ENCODE measurements at places on chromosomes 11 and 22.

DNA sequence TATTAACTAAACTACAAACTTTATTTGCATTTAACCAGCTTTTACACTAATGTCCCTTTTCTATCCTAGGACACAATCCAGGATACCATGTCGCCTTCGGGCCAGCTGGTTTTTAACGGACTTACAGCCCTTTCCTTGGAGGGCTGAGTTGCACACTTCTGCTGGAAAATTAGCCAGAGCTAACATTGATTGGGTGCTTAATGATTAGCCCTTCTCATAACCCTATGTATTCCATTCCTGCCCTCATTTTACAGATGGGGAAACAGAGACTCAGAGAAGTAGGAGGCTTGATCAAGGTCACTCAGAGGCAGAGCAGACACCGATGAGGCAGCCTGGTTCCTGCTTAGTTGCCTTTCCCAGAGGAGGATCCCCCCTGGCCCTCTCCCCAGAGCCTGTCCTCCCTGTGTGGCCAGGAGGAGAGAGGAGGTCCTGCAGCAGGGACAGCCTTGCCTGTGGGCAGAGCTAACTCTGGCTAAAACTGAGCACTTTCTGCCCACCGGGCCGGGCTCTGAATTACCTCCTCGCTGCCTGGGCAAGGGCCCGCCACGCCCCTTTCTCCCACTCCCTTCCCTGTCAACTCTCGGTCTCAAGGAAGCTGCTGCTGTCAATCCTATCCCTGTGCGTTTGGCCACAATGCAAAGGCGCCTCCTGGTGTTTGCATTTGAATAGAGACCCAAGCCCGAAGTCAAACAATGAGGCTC, 59.6 kb upstream of the PAX6 start:
- DNase-seq, result peak; percentile 68

GRCh38 chr11:131534611-131535010, 164.2 kb downstream of the NTM start:
- no peak for DNase-seq

GRCh38 chr11:120747850-120748814, 236.6 kb downstream of the GRIK4 start:
- DNase-seq, result no peak

DNA sequence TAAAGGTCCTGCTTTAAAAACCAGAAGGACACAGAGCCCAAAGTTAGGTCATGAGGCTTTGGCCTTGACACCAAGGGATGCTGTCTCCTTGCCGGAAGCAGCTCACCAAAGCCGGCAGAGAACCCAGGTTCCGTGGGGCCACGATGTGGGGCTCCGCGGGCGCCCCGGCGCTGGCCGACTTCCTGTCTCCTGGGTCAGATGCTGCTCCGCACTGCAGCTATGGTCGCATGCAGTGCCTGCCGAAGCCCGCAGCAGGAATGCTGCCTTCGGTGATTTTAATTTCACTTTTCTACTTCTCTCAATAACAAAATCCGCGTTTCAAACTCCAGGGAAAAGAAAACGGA, 454 bp upstream of the OTUB1 start:
- no peak for DNase-seq

DNA sequence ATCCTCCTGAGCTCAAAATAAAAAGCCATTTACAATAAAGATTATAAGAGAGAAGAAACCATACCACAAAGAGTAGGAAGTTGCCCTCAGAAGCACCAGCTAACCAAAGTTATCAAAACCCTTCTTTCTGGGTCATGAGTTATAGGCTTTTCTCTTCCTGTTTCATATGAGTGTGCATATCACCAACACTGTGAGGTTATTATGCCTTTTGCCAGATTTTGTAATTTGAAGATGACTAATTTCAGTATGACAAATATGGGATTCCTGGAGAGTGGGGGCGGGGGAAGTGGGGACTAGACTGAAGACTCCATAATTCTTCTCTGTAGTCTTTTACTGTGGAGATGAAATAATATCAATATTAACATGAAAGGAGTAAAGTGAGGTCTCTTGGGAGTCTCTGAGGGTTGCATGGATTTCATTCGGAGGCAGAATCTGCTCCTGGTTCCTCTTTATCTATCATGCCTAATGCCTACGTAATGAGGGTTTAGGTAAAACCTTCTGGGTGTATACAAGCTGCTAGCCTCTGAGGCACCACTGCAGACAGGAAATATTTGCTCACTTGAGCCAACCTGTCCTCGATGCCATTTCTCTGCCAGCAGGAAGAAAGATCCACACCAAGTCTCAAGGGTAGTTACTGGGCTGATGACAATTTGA, 2.1 kb downstream of the LPXN start:
- DNase-seq, result no peak

- no peak for DNase-seq
Observed at GRCh38 chr22:35632935-35633334, 15.3 kb upstream of the APOL6 start.

DNA sequence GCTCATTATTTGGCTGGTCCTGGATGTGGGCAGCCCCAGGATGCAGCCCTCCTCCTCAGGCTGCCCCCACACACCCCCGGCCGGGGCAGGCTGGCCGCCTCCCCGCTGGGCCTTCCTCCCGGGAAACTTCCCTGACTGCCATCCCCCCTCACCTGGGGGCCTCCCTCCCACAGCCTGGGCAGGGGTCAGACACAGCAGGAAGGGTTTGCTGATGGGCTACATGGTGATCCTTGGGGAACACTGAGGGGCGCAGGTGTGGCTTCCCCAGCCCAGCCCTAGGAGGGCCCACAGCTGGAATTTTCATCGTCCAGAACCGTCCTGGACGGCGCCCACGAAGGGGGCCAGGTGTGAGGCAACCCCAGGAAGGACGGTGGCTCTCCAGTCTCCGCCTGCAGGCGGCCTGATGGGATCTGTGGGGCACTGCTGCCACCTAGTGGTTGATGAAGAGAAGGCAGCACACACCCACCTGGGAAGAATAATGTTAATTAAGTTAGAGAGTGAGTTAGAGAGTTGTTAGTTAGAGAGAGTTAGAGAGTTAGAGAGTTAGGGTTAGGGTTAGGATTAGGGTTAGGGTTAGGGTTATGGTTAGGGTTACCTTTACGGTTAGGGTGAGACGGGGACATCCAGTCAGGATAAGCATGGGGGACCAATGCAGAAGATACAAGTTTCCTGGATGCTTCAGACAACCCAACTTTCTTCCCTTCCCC, 75.9 kb upstream of the PRR5 start:
- peak; percentile 93 for DNase-seq

DNA sequence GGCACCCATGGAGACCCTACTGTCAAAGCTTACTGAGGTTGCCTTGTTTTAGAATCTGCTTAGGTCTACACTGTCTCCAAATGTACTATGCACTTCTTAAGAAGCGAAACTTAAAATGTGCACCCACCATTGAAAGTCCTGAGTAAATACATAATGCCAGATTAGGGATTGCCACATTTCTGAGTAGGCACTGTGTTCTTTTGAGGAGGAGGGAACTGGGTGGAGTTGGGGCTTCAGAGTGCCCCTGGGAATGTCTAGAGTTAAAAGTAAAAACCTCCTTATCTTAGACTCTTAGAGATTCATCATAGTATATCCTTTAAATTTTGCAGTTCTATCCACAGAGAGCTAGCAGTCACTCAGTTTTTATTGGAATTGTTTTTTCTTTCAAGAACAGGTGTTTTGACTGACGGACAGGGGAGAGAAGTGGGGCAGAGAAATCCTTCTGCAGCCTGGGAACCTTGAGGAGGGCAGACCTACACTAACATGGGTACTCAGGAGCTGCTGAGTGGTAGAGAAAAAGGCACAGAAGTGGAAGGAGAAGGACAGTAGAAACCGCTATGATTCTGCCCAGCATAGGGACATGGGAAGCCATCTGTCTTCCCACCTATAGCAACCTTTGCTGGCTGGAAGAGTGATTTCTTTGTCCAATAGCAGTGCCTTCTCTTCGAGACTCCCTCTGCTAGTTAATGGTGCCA, 33.4 kb upstream of the MICAL2 start:
- no peak for DNase-seq
